ENCODE measurements at places on chromosomes 16 and 17. TPM values are rescaled to one million over a fixed set of nuclear protein-coding genes. Genes with fewer than 3 reads are reported as not detected.

The TBC1D3K gene
- not detected for total RNA-seq

The CRAMP1 gene
- total RNA-seq, result 16.9 TPM

The FSCN2 gene
- total RNA-seq, result 5.5 TPM

The PIGQ gene
- total RNA-seq, result 46.7 TPM

The FBXW10 gene
- total RNA-seq, result 0.07 TPM

The LRRC36 gene
- 0.69 TPM for total RNA-seq

Data from activated B cell treated with CpG ODN at 0.5 μM for 24 hours (primary cell).